A549 treated with RU486 at 1 μM for 4 hours (cell line): ENCODE measurements at places on chromosomes 5 and 9. TPM values are rescaled to one million over a fixed set of nuclear protein-coding genes. Genes with fewer than 3 reads are reported as not detected.

Gene PCDHGB2
- total RNA-seq, result 0.08 TPM in 2 of 5 replicates, not detected in the others

Gene PRRX2
- 3.1 to 8.8 TPM (median 7.9 TPM) in 5 replicates for total RNA-seq

Gene ANKDD1B
- total RNA-seq, result 0.07 TPM in 1 of 5 replicates, not detected in the others

Gene TCF7
- 15.4 to 18.9 TPM (median 16.9 TPM) in 5 replicates for total RNA-seq

Gene IFNK
- not detected in 5 replicates for total RNA-seq

Gene GPRIN1
- 7.3 to 10.2 TPM (median 8.8 TPM) in 5 replicates for total RNA-seq
